HS-27A (cell line): ENCODE measurements at places on chromosomes 16 and 17.
A peak's percentile ranks its signal among the peaks of the same experiment; 100 is the strongest.

- DNase-seq: no peak
Measured at GRCh38 chr17:61490540-61490975, 38.3 kb downstream of the TBX4 start.

DNA sequence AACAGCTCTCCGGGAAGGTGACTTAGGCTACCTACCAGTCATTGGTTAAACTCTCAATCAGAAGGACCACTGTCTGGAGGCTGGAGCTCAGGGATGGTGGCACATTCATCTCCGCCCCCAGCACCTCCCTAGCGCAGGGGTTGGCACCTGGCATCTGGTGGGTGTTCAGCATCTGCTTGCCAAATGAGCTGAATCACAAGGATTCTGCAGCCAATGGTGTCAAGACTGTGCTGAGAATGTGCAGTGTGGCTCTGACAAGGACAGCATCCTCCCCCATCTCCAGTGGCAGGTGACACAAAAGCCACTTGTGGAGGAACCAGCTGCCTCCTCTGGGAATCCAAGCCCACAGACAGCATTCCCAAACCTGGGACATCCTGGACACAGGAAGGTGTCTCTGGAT lies 35.2 kb downstream of the PLXDC1 start:
- DNase-seq: no peak

- DNase-seq: no peak
Measured at GRCh38 chr16:2787961-2788360, 601 bp upstream of the PRSS33 start.

DNA sequence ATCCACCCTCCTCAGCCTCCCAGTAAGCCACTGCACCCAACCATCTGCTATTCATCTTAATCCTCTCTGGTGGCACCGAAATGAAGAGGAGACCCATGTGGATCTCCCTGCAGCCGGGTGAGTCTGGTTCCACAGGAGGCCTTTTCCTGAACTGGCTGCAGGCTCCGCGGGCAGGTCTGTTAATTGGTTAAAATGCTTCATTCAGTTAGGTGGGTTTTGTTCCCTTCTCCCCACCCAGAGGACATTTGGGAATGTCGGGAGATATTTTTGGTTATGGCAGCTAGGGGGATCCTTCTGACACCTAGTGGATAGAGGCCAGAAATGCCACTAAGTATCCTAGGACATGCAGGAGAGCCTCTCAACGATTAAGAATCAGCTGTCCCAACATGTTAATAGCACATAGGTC lies 16.7 kb downstream of the C16orf54 start:
- DNase-seq: no peak

DNA sequence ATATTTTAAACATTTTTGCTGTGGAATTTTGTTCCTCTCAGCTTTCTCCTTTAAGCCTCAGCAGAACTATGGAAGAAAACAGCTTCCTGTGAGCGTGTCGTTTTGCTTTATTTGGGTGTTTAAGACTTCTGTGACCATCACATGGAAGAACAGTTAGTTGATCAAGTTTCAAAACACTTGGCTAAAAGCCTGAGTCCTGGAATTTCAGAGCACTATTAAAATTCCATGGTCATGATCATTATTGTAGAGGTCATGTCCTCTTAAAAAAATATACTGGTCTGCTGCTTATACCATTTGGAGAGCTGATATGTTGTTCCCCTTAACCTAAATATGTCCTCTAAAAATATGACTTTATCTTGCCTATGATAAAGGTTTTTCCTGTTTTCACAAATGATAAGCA lies 12.6 kb upstream of the CDR2 start:
- peak; percentile 77 for DNase-seq

DNA sequence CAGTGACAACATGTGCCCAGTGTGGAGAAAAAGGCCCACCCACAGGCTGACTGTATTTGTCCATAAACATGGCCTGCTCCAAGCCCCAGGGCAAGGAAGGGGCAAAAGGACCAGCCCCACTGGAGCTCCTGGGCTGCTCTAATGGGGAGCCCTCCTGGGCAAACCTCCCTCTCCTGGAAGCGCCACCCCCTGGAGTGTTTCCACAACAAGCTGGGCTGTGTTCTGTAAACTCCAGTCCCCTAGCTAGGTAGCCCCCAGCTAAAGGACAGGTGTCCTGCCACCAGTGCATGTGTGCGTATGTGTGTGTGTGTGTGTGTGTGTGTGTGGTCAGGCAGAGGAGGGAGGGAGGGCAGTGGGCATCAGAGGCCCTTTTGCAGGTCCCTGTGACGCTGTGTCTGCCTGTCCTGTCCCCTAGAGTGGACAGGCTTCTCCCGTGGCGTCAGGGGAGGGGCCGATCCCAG lies 11.3 kb upstream of the STAC2 start:
- no peak for DNase-seq

DNA sequence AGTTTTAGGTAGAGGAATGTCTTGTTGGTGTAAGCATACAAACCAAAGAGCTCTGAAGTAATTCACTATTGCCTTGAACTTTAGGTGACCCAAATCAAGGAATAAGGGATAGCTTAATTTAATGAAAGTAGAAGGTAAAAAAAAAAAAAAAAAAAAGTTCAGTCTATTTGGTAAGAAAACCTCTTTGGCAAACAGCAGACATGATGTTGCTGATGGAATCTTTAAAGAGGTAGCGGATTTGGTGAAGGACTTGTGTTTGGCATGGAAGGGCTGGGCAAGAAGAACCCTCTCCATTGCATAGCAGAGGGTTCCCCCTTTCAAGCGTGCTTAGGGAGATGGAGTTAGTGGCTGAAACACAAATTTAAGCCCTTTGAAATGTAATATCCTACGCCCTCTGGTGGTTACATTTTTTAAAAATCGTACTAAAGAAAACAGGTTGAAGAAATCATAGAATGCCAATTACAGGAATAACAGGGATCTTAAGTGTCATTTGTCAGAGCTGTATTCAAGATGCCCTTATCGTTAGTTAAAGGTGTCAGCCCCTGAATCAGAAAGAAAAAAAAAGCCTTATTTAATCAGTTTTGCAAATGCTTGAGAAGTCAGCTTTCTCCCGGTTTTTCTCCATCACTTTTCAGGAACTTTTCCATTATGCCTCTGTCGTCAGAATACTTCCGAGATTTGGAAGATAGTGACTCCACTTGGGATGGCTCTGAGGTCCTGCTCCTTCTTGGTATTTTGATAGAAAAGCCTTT lies 383.1 kb downstream of the KCNJ2 start:
- peak; percentile 3 for DNase-seq

DNA sequence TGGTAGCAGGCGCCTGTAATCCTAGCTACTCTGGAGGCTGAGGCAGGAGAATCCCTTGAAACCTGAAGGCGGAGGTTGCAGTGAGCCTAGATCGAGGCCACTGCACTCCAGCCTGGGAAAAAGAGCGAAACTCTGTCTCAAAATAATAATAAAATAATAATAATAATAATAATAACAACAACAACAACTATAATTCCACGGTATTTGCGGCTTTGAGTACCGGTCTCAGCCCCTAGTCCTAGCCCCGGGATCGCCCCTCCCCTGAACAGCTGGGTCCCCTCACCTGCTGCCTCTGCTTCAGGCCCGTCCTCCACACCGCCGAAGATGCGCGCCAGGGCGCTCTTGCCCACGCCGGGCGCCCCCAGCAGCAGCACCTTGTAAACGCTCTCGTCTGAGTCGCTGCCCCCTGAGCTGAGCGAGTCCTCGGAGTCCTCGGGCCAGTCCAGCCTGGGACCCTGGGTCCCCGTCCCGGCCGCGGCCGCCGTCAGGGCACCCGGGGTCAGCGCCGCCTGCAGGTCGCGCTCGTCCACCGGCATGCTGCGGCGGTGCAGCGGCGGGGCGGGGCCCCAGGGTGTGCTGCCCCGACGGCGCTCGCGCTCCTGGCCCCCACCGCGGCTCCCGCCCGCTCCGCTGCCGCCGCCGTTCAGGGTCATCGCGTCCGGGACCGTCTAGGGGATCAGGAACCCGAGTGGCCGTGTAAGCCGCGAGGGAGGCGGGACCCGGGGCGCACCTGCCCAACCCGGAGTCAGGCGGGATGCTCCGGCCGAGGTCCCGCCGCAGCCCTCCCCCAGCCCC lies 611 bp downstream of the RRAD start:
- DNase-seq: no peak

DNA sequence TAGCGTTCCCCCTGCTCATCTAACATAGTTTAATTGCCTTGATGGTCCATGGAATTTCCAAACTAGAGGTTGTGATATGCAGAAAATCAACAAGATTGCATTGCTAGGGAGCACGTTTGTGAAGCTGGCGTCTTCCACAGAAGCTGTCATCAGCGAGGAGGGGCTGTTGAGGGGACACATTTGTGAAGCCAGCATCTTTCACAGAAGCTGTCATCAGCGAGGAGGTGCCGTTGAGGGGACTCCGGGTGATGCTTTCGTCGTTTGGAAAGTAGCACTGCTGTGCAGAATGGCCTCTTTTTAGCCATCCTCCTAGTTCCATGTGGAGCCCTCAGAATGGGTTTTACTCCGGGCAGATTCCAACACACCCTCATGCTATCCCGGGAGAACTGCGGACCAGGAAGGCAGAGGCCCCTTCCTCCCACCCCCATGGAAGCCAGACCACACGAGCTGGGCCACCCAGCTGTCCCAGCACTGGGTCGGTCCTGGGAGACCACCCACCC lies 119.6 kb upstream of the CHMP6 start:
- no peak for DNase-seq

GRCh38 chr17:68860941-68861340 lies 94.3 kb downstream of the ABCA8 start:
- no peak for DNase-seq

DNA sequence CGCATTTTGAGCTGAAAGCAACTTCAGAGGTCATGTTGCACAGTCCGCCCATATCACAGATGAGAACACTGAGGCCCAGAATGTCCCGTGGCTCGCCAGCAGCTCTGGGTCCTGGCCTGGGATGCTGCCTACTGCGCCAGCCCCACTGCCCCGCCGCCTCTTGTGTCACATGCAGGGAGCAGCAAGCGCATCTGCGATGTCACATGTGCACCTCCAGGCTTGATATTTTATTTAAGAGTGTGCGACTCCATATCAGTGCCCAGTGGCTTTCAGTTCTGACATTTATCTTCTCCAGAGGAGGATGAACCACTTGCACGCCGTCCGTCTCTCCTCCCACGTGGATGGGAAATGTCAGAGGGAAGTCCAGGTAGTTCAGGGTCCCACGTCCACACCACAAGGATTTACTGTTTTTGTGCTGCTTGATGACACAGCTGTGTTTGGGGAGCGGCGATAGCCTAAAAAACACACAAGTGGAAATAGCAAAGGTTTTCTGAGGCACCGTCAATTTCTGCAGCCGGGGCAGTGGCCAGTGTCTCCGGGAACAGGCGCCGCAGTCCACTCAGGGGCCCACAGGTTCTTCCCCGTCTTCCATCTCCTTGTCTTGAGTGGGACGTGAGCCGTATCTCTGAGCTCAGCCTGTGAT lies 7.0 kb upstream of the RBFOX3 start:
- no peak for DNase-seq

- no peak for DNase-seq
Measured at GRCh38 chr17:81221371-81221841, 1.4 kb downstream of the CEP131 start.

GRCh38 chr16:68529931-68530701 lies 9.0 kb upstream of the ZFP90 start:
- peak; percentile 57 for DNase-seq

DNA sequence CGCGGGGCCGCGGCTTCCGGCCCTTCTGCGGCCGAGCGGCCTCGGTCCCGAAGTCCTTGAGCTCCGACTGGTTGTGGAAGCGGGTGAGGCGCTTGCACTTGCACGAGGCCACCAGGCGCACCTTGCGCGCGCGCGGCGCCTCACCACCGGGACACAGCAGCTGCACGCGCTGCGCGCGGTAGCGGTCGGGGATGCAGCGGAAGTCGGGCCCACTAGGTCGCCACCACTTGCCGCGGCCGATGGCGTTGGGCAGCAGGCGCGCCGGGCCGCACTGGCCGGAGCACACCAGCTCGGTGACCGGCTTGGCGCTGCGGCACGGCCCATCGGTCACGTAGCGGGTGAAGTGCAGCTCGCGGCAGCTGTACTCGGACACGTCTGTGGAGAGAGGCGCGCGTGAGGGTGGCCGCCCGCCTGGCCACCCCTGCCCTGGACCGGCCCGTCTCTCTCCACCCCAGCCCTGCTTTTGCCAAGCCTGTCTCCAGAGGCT lies 3.2 kb downstream of the SOST start:
- no peak for DNase-seq

GRCh38 chr17:10754109-10754508 lies 24.3 kb upstream of the TMEM220 start:
- DNase-seq: no peak

DNA sequence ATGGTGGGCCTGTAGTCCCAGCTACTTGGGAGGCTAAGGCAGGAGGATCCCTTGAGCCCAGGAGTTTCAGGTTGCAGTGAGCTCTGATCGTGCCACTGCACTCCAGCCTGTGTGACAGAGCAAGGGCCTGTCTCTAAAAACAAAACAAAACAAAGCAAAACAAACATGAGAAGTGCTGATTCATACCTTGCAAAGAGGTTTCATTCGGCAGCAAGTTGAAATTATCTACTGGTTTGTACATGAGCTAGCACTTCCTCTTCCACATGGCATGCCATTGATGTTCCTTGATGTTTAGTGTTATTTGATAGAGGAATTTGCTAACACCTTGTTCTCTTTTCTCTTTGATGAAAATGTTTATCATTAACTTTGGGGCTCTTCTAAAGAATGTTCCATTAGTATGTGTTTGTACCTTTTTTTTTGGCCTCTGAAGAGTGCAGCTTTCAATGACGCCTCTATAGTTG lies 50.6 kb downstream of the SPECC1 start:
- DNase-seq: no peak

DNA sequence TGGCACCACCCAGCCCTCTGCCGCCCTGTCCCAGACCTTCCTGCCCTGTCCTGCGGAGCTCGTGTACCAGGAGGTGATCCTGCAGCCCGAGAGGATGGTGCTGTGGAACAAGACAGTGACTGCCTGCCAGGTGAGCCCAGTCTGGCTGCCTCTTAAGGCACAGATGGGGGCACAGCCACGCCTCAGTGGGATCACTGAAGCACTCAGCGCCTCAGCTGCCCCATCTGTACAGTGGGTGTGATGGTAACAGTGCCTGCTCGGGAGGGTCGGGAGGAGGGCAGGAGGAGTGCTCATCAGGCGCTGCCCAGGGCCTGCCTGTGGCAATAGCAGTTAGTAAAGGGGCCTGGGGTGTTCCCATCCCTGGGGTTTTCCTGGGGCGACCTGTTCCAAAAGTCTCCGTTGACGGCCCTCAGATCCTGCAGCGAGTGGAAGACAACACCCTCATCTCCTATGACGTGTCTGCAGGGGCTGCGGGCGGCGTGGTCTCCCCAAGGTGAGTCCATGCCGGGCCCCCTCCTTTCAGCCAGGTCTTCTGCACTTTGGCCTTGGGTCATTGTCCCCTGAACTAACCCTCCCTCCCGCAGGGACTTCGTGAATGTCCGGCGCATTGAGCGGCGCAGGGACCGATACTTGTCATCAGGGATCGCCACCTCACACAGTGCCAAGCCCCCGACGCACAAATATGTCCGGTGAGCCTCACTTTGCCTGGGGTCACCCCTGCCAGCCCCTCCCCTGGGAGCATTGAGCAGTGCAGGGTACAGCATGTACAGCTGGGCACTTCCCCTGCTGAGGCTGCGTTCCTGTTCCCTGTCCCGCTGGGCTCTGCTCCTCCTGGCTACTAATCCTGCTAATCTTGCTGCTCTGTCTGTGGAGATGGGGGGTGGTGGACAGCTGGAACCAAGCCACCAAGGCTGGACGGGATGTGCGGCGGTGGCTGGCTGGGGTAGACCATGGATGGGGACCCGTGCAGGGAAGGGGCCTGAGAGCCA lies 4.5 kb upstream of the TCAP start:
- DNase-seq: no peak
